Cortex of kidney (tissue), 1 donor: ENCODE measurements at places on chromosomes 2 and 18.

DNA sequence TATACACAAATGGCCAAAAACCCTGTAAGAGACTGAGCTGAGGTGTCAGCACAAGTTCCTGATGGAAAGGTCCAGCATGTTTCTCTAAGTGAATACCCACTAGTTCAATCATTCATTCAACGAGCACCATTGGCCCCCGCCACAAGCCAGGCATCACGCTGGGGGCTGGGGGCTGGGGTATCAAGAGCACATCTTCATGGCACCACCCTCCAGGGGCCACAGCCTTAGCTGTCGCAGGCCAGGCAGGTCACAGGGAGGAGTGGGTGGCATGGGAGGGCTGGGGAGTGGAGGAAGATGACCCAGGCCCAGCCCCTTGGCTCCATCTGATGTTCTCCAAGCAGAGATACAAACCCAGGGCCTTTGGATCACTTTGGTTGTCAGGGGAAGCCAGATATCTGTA lies 97.9 kb downstream of the ACKR3 start:
- DNase-seq = no peak

DNA sequence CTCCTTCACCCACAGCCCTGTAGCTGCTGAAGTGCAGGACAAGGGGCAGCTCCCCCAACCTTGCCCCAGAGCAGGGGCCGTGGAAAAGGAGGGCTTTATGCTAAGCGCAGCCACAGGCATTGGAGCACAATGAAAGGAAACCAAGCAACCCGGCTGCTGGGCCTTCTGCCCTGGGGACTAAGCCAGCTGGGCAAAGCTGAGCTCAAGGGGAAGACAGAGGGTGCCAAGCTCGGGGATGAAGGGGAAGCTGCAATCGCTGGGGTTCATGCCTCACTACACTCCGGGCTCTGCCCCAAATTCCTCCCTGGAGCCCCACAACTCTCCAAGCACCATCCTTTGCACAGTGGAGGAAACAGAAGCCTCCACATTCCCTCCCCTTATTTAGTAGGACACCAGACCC lies 12.4 kb downstream of the SFXN5 start:
- no peak for DNase-seq

DNA sequence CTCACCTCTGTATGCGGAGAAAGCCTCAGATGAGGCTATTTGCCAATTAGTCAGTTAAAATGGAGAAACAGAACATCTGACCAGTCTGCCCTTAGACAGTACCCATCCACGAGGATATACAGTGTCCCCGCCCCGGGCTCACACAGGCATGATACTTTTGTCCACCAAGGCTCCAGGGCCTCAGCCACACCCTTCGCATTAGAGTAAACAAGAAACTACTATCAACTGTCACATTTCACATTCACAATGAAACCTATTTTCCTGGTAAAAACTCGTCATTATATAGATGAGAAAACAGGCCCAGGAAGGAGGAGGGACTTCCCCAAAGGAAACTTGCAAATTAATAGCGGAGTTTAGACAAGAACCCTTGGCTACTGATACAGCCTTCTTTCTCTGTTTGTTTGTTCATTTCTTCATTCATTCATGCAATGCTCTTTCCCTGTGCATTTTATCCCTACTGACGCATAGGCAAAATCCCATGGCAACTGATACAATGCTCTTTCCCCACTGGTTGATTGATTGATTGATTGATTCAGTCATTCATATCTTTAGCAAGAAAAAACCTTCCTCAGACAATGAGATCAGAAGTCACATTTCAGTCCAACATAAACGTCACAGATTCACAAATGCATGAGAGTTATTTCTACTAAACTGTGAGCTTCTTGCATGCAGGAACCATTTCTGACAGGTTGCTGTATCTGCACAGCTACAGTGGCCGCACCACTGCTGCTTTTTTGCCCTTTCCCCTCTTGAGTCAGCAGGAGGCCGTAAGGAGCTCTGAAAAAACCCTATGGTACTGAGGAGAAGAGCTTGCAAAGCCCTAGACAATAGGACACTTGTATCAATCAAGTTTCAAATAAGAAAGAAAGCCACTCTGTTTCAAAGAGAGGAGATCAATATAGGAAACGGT lies 777.1 kb downstream of the RNF144A start:
- no peak for DNase-seq

- DNase-seq = no peak
Measured at GRCh38 chr2:106953236-106953635, 67.3 kb upstream of the ST6GAL2 start.

DNA sequence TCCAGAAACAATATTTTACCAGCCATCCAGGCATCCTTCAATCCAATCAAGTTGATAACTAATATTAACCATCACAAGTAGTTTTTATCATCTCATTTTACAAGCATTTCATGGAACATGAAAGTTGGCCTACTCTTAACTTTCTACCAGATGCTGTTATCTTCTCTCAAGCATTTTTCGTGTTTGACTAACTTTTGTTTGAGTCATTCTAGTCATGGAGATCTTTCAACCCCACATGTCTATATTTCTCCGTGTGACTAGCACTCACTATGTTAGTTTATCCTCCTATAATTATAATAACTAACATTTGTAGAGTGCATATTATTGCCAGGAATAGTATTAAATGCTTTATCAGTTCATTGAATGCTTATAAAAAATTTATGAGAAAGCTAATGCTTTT lies 307.0 kb upstream of the CWC22 start:
- DNase-seq = no peak
